Kidney tubule cell (primary cell): ENCODE measurements at places on chromosomes 2 and 18.

GRCh38 chr2:174914853-174915760 is 90.1 kb downstream of the CHN1 start:
- DNase-seq = no peak

DNA sequence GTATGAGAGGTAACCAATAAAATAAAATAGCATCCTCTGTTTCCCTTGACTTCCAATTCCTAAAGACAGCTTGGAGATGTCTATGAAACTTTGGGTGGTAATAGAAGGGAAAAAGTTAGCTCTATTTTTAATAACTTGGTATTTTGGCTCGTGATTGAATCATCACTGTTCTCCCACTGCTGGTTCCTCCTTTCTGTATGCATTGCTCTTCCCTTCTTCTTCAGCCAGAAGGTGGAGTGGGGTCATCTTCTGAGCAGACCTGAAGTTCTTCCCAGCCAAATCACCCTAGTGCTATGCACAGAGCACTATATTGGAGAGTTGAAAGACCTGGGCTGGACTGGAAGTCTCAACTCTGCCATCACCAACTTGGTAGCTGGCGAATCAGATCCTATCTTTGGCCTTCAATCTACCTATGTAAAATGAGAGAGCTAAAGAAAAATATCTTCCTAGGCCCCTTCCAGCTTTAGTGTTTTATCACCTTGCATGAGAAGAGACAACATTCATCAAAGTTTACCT is 54.1 kb downstream of the CPO start:
- no peak for DNase-seq

- no peak for DNase-seq
Measured at GRCh38 chr2:43009448-43009847, 217.0 kb downstream of the ZFP36L2 start.

- no peak for DNase-seq
Measured at GRCh38 chr2:39733070-39733674, 45.9 kb downstream of the THUMPD2 start.

DNA sequence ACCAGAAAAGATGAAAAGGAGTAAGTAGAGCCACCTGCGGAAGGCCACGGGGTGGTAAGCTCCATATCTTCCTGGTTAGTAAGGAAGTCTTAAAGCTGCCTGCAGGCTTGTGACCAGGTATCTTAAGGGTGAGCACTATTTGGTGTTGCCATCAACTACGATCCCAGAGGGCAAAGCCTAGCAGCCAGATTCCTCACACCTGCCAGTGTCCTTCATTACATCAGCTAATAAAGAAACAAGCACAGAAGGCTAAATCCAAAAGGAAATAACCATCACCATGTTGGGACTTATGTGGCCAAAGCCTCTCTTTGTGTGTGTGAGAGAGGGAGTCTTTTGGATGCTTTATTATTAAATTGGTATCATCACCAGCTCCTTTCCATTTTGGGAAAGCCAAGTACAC is 123.5 kb downstream of the ALK start:
- DNase-seq = no peak

- no peak for DNase-seq
Measured at GRCh38 chr18:48399303-48400075, 9.7 kb downstream of the ZBTB7C start.

DNA sequence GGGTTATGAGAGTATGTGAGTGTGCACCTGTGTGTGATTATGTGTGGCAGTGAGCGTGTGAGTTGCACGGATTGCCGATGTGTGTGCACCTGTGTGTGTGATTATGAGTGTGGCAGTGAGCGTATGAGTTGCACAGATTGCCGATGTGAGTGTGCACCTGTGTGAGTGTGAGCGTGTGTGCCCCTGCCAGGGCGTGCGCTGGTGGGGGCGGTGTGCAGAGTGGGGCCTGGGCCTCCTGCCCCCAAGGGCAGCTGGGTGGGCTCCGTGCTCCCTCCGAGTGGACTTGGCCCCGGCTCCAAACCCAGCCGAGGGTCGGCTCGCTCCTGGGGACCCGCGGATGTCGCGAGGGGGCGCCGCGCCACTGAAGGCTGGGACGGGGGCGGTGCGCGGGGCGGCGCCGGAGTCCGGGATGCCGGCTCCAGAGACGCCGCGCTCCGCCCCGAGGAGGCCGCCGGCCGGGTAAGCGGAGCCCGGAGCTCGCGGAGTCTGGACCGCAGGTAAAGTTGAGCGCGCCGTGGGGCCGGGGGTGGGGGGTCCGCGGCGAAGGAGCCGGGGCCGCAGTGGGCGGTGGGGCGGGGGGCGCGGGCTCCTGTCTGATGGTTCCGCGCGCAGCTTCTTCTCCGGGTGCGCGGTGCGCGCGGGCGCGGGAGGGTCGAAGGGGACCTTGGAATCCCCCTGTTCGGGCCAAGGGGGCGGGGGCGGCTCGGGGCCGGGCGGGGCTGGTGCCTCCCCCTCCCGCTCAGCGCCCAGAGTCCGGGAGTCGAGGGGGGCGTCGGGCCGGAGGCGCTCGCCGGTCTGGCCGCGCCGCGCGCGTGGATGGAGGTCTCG is at the start of gene KCNG2:
TSS of gene KCNG2 (plus strand) at position 421 of the 828 bp plus-strand sequence. CDS start 65,730 bp downstream, outside the sequence.
- no peak for DNase-seq

DNA sequence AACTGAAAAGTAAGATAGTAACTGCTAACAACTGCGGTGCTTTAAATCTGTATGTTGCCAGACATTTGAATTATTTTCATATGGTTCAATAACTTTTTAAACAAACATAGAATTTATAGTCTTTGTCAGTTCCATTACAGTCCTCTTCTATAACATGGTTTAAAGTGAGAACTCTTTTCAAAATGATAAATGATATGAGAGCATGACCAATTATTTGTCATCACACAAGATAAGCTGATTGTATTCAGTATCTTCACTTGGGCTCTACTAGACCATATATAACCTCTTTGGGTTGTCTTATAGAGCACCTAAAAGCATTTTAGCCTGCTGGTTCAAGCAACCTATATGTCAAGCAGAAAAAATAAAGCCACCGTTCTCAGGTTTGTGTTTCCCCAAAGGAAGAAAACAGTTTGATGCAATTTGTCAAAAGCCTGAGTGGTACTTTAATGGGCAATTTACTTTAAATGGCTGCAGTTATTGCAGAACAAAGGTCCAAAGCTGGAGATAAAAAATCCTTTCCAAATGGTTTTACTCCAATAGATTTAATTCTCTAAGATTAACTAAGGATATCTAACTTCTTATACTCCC is 298.4 kb downstream of the FSIP2 start:
- no peak for DNase-seq

GRCh38 chr2:54347622-54348021 is 91.6 kb upstream of the TSPYL6 start:
- peak; percentile 52 for DNase-seq

GRCh38 chr2:10571673-10572072 is 118.1 kb downstream of the NOL10 start:
- no peak for DNase-seq

- DNase-seq = peak; percentile 40
Measured at GRCh38 chr18:25230658-25231326, 121.2 kb downstream of the ZNF521 start.

- DNase-seq = no peak
Measured at GRCh38 chr2:19893520-19894133, 8.2 kb downstream of the TTC32 start.

DNA sequence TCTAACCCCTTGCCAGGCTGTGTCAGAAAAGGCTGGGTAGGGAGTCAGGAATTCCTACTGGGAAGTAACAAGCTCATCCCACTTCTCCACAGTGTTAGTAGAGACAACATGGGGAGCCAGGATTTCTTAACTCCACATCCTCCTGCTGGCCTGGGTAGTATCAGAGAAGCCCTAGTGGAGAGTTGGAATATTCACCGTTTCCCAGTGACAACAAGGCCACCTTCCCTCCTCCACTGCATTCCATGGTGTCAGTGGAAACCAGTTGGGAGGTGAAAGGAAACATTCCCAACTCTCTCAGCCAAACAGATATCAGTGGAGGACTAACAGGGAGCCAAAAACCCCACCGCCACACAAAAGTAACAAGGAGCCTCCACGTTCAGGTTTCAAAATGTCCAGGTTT is 41.2 kb downstream of the SRD5A2 start:
- no peak for DNase-seq

DNA sequence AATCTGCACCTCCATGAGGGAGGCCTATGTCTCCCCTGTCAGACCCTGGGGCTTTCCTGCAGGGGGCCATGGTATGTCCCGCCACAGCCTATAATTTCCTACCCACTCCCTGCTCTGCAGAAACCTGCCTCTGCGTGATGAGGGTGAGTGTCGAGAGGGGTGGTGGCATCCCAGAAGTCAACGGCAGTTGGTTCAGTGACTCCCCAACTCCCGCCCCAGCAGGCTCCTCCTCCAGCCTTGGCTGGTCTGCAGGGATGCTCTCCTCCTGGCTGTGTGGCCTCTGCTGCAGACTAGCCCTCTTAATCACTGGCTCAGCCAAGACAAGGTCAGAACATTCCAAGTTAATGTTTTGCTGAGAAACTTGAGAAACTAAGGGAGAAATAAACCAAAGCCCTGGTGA is 13.3 kb downstream of the CELF4 start:
- DNase-seq = peak; percentile 13

GRCh38 chr2:15786003-15786654 is 154.2 kb upstream of the MYCN start:
- no peak for DNase-seq

GRCh38 chr2:172177581-172177980 is 74.9 kb upstream of the DLX2 start:
- no peak for DNase-seq
